ENCODE measurements at places on chromosomes 3 and 15.

- DNase-seq, result no peak
These were observed 28.5 kb upstream of the RPL39L start for GRCh38 chr3:187167777-187168176.

GRCh38 chr3:61077551-61077950 lies 173.7 kb downstream of the FHIT start:
- no peak for DNase-seq

DNA sequence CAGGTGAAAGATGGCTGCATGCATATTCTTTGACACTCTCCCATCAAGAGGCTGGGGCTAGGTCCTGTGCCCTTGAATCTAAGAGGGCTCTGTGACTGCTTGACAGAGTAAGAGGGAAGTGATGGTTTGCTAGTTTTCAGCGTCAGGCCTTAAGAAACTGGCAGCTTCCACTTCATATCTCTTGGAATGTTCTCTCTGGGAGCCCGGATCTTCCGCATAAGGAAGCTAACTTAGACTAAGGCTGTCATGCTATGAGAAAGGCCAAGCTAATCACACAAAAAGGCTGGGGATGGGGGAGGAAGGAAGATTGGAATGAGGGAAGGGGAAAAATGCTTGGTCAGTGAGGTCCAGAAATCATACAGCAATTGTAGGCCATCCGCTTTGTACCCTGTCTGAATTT lies 50.0 kb downstream of the MB21D2 start:
- DNase-seq, result no peak

DNA sequence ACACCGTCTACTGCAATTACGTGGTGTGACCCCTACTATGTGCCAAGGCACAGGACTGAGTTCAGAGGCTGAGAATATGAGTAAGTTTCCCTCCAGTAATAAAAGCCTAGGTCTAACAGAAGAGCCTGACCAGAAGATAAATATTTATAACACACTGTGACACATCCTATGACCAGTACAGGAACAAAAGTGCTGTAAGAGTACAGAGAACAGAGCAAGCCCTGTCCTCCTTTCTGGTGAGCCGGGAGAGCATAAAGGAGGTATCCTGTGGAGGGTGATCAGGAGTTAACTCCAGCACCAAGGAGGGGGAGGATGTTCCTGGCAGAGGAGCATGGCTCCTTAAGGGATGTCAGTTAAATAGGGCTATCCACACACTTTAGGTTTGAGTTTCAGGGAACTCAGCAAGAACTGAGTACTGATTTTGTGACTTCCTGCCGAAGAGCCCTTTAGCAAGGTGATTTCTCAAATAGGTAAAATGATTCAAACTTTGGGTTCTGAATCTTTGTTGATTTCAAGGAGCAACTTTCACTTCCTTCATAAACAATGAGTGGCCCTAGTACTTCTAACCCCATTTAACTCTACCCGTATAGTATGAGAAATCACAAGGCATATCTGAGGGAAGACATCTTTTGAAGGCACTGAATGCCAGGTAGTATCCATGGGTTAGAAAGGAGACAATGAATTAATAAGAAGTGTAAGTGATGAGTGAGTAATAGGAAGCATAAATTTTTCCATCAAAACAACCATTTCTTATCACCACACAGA lies 198.0 kb downstream of the THRB start:
- DNase-seq, result no peak

GRCh38 chr3:149004622-149005021 lies 13.3 kb downstream of the GYG1 start:
- DNase-seq, result no peak

- no peak for DNase-seq
These were observed 66.1 kb upstream of the CCR4 start for GRCh38 chr3:32885283-32885901.

- no peak for DNase-seq
These were observed 576.2 kb downstream of the TUSC7 start for GRCh38 chr3:117285737-117286136.

- no peak for DNase-seq
These were observed 61.9 kb downstream of the BTLA start for GRCh38 chr3:112437146-112438022.
